ENCODE measurements at places on chromosomes 12 and 14.
A peak's percentile ranks its signal among the peaks of the same experiment; 100 is the strongest.

DNA sequence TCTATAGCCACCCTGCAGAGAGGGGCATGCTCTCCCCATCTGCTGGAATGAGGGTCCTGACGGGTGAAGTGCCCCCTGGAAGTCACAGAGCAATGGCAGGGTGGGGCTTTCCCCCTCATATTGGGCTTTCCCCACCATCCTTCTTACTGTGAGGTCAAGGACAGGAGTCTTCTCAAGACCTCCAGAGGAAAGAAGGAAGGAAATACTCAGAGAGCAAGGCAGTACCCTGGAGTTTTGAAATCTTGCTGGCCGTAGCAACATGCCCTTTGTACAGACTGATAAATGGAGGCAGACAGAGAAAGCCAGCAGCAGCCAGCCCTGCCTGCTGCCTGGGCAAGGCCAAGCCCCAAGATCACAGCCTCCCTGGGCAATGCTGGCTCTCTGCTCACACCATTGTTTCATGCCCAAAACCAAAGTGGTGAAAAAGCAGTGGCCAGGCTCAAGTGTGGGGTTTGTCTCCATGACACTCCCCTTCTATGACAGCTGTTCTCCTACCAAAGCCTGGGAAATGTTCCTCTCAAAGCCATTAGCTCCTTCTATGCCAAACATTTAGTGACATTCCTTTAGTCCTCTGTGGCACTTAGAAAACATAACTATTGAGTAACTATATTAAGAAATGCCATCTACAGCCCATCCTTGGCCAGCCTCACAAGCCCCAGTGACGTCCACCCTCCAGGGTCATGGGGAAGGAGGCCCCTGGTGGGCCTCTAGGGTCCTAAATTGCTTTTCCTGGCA, 13.2 kb upstream of the ITPK1 start:
- no peak for DNase-seq

DNA sequence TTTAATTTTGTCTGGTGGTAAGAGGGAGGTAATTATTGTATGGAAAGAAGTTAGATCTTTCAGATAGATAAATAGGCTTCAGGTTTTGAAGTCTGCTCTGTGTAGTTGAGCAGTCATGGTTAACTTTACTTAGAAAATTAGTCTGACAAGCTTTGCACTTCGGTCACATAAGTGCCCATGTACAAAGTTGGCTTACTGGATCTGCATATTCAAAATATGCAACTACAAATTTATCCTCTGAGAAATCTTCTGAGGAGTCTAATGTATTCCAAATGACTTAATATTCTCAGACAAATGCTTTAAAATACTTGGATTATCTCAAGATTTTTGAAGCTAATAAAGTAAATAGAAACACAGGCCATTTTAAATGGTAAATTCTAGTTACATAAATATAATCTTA, 61.2 kb downstream of the ETNK1 start:
- DNase-seq = no peak

GRCh38 chr14:74140374-74140850, 55.7 kb downstream of the LIN52 start:
- peak; percentile 88 for DNase-seq

- no peak for DNase-seq
Observed at GRCh38 chr12:93109551-93110203, 180.6 kb upstream of the EEA1 start.

- DNase-seq = no peak
Observed at GRCh38 chr12:118494776-118495175, 118.4 kb downstream of the SUDS3 start.

DNA sequence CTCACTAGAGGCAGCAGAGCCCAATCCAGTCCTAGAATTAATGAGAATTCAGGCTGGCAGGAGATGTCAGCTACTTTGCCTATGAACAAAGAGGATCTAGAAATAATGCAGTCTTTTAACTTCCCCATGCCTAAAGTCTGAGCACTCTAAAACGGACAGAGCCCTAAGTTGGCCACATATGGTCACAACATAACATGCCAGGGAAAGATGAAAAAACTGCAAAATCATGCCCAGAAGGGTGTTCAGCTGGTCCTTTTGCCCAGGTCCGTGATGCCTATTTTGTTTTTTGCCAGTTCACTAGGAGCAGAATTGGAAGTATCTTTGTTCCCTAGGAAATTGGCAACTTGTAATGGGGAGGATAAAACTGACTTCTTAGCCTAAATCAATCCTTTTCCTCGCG, 20.3 kb upstream of the LMNTD1 start:
- DNase-seq = no peak

DNA sequence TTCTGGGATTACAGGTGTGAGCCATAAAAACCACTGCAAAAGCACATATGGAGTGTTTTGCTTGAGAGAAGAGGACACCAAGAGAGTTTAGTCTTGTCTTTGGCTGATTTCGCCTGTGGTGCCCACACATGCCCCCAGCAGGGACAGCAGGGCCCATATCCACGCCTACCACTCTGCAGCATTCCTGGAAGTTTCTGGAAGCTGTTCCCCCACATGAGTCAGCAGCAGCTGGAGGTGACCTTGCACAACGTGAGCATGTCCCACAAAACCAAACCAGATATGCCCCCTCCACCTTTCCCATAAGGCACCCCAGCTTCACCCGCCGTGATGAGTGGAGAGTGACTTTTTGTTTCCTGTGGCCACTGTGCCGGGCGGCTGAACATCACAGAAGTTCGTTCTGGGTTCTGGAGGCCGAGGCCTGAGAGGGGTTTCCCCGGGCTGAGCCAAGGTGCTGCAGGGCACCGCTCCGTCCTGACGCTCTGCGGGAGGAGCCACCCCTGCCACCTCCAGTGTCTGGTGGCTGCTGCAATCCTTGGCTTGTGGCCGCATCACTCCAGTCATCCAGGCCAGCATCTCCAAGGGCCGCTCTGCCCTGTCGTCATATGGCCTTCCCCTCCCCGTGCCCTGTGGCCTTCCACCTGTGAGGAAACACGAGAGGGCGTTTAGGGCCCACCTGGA, 4.7 kb downstream of the ASPG start:
- no peak for DNase-seq

- peak; percentile 62 for DNase-seq
Observed at GRCh38 chr14:23321572-23322547, 603 bp downstream of the PABPN1 start.

DNA sequence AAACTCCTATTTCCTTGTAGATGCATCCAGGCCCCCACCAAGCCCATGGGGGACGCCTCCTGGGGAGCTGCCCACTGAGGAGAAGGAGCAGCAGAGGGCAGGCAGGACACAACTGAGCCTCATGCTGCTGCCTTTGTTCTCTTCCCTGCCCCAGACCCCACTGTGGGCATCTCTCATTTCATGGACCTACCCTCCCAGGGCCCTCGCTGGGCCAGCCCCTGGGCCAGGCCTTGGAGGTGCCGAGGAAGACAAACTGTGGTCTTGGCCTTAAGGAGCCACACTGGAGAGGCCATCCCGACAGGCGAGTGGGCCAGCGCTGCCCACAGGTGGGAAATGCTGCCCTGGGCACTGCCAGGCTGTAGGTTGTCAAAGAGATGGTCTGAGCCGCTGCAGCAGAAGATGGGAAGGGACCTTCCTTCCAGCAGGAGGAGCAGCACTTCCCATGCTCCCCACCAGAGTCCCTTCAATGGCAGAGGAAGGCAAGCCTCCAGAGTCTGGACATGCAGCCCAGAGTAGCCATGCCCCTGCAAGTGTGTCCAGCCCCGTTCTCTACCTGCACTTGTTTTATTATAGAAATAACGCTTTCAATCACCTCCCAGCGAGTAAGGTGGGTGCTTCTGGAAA, 147.4 kb downstream of the BCL11B start:
- no peak for DNase-seq

DNA sequence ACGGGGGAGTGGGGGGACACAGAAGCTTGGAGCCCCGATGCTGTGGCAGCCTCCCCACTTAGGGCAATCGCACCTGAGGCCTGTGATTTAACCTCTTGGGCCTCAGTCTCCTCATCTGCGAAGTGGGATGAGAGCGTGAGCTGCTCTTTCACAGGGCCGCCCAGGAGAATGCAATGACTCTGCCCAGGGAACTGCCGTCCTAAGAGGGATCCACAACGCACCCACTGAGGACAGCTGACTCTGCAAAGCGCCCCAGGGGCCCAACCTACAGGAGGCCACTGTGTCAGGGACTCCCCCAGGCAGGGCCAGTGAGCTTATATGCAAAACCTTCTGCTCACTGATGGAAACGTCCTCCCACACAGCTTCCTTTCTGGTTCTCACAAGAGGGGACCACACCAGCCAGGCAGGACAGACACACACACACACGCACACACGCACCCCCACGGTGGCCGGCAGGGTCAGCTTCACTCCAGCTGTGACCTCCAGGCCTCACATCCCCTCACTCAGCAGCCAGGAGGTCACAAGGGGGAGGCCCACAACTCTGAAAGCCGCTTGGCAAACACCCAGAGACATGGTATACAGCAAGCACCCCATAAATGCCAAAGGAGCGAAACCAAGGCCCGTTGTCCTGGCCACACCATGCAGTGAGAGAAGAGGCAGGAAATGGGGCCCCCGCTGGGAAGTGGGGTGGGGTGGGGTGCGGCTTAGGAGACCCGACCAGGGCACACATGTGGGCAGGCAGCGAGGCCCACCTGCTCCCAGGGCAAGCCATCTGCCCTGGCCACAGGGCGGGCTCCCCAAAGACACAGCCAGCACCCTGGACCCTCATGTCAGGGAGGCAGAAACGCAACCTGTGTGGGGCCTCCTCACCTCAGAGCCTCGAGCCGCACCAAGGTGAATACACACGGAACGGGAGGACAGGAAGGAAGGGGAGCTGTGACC, 73.3 kb downstream of the NCOR2 start:
- no peak for DNase-seq

- no peak for DNase-seq
Observed at GRCh38 chr12:51889216-51890132, 1.6 kb downstream of the ANKRD33 start.

DNA sequence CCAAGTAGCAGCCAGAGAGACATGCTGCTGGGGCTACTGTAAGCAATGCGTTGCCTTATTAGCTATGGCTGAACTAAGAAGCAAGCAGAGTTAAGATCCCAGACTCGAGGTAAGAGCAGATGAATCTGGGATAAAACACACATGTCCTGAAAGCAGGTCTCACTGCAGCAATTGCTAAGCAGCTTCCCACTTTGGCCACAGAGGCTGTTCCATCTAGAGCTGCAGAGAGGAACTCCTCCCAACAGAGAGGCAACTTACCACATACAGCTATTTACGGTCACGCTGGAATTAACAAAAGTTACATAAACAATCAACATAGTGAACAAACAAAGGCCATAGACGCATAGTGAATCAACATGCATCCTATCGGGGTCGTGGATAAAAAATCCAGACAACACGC, 90.2 kb downstream of the KSR2 start:
- no peak for DNase-seq

- DNase-seq = no peak
Observed at GRCh38 chr14:32407130-32407529, 78.0 kb downstream of the AKAP6 start.

DNA sequence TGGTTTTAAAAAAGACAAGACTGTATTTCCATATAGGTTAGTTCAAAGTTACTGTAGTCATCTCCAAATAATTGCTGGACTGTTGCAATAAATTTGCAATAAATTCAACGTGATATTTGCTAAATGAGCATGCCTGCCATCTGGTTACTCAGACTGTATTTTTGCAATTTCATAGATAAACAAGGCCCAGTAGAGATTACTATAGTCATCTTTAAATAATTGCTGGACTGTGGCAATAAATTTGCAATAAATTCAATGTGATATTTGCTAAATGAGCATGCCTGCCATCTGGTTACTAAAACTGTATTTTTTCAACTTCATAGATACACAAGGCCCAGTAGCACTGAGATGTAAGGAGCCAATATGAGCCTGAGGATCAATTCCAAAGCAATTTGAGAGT, 5.6 kb downstream of the NTN4 start:
- no peak for DNase-seq

GRCh38 chr14:81805785-81806184, 272.1 kb upstream of the SEL1L start:
- no peak for DNase-seq

DNA sequence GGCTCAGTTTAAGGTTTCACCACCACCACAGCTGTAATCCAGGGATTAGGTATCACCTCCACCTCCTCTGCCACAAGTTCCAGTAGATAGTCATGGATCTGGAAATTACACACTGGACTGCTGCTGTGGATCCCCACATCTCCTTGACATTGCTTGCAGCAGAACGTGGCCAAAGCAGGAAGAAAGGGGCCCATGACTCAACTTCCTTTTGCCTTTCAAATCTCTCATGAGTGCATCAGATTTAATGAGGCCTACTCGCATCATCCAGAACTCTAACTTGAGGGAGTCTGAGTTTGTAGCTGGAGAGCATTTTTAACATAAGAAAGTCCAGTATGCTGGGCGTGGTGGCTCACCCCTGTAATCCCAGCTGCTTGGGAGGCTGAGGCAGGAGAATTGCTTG, 29.2 kb upstream of the TMED10 start:
- no peak for DNase-seq

- DNase-seq = no peak
Observed at GRCh38 chr12:21911832-21912231, 29.4 kb downstream of the ABCC9 start.

DNA sequence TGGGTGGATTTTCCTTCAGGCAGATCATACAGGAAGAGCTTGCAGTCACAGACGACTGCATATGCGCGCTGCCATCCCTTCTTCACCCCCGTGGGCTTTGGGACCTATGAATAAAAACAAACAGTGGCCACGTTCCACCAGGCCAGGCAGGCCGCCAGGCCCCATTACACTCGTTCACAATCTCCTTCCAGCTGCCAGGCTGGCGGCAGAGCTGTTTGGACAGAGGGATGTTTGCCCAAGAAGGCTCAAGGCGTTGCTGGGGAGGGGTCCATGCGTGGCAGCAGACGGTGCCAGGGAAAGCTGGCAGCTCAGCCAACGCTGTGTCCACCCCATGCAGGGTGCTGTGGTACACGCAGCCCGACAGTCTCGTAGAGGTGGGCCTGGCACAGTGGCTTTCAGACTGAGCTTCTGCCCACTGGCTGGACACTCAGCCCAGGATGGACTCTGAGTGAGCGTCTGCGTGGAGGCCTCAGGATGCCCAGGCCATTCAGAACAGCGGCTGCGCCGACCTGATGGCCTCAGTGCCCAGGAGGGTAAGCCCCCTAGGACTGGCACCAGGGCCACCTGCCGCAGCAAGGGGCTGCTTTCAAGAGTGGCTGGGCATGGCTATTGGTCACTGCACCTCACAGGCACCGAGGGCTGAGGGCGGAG, 27.5 kb downstream of the AMN start:
- DNase-seq = peak; percentile 93

GRCh38 chr12:78802593-78802992, 62.0 kb upstream of the SYT1 start:
- DNase-seq = no peak

DNA sequence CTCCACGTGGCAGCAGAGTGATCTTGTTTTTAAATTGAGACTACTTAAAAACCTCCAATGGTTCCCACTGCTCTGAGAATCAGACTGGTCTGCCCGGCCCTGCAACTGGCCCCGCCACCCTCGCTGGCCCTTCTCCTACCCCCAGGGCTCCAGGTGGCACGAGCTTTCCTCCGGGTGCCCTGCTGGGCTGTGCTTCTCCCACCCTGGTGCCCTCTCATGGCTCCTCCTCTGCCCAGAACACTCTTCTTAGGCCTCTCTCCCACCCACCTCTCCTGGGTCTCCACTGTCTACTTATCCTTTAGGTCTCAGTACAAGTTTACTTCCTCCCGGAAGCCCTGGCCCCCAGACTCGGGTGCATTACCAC, 26.5 kb downstream of the CCDC92 start:
- DNase-seq = no peak

- DNase-seq = no peak
Observed at GRCh38 chr14:106551265-106551664, 1024.9 kb downstream of the TMEM121 start.
